T follicular helper cell (primary cell): ENCODE measurements at places on chromosomes 1 and 21.

GRCh38 chr1:20083178-20083944 is 13.4 kb downstream of the PLA2G5 start:
- DNase-seq: no peak

DNA sequence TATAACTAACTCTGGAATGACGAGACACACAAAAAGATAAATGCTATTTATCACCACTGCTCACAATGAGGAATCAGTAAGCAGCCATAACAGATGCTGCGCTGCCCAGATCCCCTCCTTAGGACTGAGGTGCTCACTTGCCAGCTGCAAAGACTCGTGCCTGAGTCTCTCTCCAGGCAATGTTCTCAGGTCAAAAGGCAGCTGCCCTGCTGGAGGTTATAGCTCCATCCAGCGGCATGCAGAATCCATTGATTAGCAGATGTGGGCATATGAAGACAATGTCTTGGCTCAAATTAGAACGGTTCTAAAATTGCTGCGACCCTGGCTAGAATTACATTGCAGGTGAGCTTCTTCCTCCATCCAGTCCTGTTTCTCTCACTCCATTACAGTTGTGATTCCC is 328.2 kb upstream of the CHRM3 start:
- no peak for DNase-seq

DNA sequence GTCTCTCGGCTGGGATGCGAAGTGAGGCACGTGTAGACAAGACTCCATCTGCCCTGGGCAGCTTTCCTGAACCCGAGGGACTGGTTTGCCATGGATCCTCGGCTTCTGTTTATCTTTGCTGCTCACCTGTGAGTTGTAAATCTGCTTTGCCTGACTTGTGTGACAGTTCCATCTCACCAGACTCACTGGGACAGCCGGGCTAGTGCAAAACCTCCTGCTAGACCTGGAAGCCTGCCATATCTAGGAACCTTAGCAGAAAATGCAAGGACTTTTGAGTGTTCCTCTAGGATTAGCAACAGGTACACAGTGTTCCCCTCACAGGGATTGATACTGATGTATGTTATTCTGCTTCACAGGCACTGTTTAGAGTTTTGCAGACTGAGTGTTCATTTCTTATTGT is 218.6 kb downstream of the URB2 start:
- no peak for DNase-seq

GRCh38 chr1:188128761-188129160 is 1300.0 kb downstream of the PLA2G4A start:
- DNase-seq: no peak

GRCh38 chr1:22861764-22862440 is 110.8 kb downstream of the LACTBL1 start:
- no peak for DNase-seq

DNA sequence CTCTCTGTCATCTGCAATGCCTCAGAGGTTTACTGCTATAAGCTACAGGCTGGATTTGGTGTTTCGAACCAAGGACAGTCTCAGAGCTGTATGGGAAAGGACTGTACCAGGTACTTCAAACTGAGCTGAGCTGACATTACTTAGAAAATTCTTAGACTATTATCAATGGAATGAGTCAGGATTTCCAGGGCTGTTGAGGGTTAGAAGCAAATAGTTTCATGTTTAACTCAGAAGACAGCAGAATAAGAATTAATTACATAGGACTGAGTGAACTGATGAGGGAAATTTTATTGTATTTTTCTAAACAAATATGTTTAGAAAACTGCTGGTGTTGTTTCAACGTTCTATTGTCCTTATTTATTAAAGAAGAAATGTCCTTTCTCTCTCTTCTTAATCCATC is 74.3 kb upstream of the CAPZB start:
- DNase-seq: no peak

DNA sequence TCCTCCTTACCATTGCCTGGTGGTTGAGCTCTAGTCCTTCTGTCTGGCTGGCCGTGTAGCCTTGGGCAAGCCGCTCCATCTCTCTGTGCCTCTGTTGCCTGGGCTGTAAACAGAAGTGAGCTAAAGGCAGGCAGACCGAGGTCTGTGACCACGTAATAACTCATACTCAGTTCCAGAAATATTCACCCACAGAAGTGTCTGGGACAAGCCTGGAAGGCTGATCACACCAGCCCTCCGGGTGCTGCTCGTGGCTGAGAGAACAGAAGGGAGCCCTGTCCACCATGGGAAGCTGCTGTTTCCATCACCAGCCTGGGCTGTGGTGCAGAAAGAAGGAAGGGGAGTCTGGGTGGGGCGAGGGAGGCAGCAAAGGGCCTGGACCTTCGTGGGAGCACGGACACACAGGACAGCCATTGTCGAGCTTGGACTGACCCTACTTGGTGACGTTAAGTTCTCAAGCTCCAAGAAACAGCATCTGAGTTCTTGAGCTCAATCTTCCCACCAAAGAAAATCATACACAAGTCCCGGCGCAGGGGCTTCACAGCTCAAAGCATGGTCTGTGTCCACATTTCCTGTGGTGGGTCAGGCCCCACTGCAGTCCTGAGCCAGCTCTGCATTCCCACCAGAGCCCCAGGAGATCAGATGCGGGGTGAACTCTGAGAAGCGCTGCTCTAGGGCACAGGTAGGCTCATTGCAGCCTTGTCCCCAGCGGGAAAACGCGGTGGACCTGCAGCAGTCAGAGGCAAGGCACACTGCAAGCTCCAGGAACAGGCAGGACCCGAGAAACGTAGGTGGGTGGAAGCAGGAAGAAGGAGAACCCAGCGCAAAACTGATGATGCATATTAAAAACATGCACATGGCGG is 61.8 kb downstream of the RUNX3 start:
- no peak for DNase-seq

DNA sequence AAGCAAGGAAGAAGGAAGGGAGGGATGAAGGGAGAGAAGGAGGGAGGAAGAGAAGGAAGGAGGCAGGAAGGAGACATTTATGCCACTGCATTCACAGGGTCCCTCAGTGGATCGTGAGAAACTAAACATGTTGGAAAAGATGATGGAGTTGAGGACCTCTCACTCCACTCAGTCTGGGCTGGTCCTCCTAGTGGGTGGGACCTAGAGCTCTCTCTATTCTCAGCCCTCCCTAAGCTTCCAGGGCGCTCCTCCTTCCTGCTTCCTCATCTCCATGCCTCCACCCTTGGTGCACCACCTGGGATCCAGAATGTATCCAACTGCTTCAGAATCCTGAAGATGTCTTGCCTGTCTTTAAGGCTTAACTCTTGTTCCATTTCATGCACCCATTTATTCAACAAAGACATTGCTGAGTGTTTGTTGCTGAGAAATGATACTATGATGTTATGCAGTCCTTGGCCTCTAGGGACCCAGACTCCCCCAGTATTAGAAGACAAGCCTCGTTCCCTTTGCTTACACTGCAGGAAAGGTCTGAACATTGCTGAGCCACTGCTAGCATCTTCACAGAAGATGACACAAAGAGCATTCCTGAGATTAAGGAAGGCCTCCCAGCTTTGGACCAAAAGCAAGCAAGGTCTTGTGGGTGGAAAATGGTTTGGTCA is 88.5 kb downstream of the BEND5 start:
- DNase-seq: no peak

DNA sequence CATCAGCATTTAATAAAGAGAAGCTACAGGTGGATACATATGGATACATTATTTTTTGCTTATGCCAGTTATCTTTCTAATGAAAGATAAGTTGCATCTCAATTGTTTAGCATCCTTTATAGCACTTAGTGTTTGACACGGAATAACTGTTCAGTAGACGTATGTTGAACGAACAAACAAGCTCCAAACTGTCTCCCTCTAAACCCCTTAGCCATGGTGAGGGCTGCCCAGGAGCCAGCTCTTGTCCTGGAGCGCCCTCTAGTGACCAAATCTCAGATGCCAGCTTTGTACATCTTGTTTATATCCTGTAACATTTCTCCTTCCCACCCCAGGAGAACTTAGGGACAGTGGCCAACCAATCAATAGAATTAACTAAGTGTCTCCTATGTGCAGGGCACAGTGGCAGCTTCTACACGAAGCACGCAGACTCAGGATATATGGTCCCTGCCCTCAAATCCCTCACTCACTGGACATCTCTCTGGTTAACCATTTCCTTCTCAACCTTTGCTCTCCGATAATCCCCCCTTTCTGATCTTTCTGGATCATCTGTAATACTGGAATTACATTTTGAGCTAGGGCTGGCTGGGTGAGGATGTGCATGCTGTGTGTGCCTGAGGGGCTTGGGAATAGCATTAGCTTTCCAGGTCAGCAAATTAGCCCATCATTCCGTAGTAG is 22.9 kb downstream of the KCNA10 start:
- DNase-seq: peak; percentile 69

DNA sequence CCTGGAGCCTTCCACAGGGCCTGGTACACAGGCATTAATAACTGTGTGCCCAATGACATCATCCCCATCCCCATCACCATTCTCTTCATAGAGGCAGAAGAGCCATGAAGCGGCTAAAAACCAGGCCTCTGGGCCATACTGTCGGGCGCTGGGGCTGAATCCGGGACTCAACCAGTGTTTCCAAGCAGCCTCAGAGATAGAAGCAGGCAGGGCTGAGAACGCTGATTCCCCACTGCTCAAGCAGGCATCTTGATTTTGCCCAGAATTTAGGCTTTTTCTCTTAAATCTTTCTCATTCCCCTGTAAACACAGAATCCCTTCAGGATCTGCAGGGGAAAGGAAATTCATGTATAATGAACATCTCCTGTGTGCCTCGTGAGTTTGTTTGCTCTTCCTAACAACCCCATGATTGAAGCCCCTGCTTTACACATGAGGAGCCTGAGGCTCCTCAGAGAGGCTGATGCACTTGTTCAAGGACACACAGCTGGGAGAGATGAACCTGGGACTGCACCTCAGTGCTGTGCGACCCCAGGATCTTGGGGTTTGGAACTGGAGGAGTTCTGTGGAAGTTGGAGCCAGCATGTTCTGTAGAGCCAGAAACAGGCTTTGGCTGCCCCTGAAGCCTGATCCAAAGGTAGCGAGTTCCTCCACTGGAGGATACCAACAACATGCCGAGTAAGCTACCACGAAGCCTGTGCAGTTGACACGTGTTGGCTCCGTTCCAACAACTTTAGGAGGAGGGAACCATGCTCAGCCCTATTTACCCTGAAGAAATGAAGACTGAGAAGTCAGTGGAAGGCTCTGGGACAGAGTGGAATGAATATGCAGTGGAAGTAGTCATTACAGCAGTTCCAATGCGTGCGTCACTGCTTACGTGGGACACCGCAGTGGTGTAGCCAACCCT is 55.5 kb downstream of the EDN2 start:
- DNase-seq: no peak

GRCh38 chr1:9416506-9416905 is 122.8 kb upstream of the SLC25A33 start:
- no peak for DNase-seq

DNA sequence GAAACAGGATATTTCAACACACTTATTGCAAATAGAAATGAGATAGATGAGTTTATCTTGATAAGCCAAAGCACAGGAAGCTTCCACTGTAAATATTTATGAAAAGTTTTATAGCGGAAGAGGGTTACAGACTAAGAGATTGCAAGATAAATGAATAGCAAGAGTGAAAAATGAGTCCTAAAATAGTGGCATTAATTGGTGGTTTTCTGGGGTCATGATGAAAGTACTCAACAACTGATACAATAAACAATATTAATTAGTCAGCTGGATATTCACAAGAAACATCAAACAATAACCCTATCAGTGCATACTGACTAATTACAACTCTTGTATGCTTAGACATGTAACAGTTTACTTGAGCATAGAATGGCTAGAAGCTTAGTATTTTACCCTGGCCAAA is 154.8 kb upstream of the CHODL start:
- DNase-seq: no peak

DNA sequence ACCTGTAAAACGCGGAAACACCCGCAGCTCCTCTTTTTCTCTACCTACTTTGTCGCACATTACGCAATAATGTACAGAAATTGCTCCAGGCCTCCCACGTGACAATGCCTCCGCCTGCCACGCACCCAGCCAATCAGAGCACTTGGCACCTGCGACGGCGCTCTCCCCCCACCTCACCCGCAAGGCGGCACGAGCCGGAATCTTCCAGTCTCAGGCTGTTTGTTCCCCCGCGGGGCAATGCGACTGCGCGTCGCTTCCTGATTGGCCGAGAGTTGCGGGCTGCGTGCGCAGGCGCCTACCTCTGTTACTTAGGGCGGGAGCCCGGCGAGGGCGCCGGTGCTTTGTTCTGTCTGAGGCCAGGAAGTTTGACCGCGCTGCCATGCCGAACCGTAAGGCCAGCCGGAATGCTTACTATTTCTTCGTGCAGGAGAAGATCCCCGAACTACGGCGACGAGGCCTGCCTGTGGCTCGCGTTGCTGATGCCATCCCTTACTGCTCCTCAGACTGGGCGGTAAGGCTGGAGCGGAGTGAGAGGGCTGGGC is at the start of gene MAEL:
Gene MAEL, plus strand, starts transcription at position 307 of the 542 bp plus-strand sequence. Its CDS starts 73 bp downstream, at position 380.
- no peak for DNase-seq

GRCh38 chr1:11795238-11795890 is 10.4 kb downstream of the MTHFR start:
- no peak for DNase-seq

DNA sequence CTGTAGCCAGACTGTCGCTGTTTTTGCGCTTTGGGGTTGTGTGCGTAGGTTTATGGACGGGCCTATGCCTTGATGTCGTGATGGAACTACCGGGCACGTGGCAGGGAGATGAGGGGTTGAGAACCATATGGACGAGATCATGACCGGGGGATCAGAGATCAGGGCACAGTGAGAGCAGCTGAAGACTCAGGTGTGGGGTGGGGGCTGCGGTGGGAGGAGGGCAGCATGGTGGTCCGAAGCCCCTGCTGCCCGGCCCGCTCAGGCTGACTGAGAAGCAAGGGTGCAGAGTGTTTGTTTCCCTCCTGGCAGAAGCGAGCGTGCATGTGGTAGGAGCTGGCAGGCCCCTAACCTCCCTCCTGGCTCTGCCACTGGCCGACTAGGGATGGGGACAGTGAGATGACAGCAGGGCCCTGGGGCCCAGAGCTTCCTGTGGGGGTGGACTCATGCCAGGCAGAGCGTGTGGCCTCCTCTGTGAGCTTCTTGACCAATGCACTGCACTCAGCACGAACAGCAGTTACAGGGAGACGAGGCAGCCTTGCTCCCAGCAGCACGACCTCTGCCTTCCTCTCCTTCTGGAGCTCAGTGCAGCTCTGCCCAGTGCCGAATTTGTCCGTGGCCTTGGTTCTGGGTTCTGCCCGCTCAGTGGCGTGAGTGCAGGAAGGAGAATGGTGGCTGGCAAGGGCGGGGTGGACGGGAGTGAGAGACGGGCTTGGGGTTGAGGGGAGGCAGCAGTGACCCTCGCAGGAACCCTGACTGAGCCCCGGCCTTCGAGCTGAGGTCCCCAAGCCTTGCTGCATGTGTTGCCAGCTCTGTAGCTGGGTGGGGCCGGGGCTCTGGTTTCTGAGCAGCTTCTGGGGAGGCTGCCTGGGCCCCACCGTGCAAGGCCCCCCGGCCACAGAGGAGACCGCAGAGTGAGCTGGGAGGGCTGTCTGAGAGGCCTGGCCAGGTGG is 22.2 kb upstream of the LRRC3 start:
- no peak for DNase-seq

- DNase-seq: no peak
These were observed 36.6 kb upstream of the LPAR3 start for GRCh38 chr1:84929581-84929980.

GRCh38 chr1:80582980-80583379 is 1217.8 kb upstream of the ADGRL2 start:
- DNase-seq: no peak

- no peak for DNase-seq
These were observed 1.2 kb downstream of the PIK3C2B start for GRCh38 chr1:204493145-204493983.

- DNase-seq: no peak
These were observed 35.0 kb downstream of the MYSM1 start for GRCh38 chr1:58664881-58665280.
